ENCODE measurements at places on chromosomes 3 and 15.

- no peak for DNase-seq
Observed at GRCh38 chr15:44194323-44195150, 534 bp downstream of the FRMD5 start.

- DNase-seq, result no peak
Observed at GRCh38 chr3:183295211-183295610, 42.2 kb downstream of the B3GNT5 start.

DNA sequence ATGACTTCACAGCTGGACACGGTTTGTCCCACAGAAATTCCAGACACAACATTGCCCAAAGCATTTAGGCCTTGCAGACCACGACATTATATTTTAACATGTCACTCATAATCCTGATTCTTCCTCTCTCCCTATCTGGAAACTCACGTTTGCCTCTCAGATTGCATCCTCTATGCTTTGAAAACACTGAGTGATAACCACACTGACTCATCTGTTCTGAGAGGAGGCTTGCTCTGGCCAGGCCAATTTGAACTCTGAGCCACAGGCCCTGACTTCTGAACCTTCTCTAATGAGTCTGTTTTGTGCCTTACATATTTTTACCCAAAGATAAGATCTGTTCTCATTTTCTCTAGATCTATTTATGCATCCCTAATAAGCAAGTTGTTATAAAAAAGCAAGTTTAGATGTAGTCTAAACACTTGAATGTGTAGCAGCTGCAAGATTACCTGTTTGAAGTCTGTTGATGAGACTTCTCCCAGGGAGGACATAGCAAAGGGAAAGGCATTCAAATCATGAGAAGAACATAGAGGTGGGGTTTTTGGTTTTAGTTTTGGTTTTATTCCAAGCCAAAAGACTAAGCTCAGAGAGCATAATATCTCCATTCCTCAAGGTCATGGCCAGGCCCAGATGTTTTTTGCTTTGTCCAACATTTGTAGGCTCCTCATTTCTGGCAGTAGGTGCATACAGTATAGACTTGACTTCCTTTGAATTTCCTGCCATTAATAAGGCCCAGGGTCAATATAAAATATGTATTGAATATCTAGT, 234.4 kb upstream of the LRTM1 start:
- DNase-seq, result no peak

DNA sequence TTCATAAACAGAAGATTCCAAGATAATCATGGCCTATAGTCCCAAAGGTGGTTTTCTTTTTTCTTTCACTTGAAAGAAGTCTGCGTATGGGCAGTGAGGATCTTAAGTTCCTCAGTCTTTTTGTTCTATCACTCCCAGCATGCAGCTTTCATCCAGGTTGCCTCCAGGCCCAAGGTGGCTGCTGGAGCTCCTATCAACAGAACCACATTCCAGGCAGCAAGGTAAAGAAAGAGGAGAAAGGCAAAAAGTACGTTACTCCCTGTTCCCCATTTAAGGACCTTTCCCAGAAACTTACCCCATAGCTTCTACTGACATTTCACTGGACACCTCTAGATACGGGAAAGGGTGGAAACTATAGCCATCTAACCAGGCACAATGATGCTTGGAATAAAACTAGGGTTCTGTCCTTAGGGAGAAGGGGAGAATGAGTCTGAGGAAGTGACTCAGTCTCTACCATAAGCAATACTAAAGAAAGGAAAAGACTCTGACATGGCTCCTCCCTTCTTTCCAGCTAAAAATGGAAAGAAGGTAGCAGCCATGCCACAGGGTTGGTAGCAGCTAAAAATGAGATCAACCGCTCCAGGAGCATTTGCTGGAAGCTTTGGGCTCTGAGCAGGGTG, 313.9 kb upstream of the NR2E3 start:
- DNase-seq, result no peak

GRCh38 chr3:732326-732928, 360.4 kb upstream of the CNTN6 start:
- no peak for DNase-seq

DNA sequence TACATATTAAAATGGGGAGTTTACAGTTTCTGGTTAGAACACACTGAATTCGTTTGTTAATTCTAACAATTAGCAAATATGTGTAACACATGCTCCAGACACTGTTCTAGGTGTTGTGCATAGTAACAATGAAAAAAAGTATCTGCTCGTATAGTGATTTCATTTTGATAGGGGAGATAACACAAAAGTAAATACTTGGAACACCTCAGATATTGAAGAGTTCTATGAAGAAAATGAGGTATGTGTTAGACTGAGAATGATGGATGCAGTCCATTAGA, 6.8 kb upstream of the TMF1 start:
- DNase-seq, result no peak

DNA sequence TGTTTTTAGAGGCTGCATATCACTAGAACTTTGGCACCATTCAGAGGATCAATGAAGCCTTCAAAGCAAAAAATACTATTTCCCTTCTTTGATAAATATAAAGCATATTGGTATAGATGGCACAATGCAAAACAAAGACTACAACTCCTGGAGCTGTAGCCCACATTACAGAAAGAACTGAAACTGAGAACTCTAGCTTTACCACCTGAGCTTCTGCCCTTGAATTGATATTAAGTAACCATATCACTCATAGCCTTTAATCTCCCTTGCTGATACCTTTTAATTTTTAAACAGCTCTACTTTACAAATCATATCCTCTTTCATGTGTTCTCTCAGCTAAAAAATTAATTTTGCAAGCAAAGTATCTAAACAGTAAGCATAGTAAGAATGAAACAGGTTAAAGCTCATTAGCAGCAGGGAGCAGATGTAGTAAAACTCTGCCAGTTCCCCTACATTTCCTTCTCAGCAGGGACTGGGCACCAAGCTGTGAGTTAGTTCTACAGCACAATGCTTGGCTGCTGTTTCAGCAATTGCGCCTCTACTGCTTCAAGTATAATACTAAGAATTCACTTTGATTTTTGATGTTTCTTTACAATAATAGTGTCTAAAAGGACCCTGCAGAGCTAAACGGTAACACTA, 97.9 kb upstream of the NANOGP8 start:
- DNase-seq, result no peak

- no peak for DNase-seq
Observed at GRCh38 chr3:48410205-48411040, 19.5 kb downstream of the PLXNB1 start.

DNA sequence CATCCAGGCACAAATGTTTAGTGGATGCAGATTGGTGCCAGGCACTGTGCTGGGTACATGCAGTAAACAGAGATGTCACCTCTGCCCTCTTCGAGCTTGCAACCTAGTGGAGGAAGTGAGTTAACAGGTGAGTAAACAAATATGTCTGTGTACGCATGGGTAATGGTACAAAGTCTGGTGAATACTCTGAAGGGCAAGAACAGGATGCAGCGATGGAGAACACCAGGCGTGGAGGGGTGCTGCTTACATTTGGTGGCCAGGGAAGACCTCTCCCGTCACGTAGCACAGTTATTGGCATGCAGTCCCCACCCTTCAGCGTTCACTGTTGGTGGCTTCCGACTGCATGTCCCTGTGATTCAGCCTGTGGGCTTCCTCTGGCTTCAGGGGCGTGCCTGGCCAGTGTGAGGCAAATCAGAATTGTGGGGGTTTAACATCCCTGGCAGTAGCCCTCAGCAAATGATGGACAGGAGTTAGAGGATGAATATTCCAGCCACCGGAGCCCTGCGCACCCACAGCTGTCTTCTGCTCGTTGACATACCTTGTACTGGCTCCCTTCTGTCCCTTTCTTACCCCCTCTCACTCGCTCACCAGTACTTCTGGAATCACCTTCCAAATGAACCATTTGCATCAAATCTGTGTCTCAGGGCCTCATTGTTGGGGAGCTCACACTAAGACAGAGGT, 9.1 kb upstream of the HDAC11 start:
- DNase-seq, result no peak

DNA sequence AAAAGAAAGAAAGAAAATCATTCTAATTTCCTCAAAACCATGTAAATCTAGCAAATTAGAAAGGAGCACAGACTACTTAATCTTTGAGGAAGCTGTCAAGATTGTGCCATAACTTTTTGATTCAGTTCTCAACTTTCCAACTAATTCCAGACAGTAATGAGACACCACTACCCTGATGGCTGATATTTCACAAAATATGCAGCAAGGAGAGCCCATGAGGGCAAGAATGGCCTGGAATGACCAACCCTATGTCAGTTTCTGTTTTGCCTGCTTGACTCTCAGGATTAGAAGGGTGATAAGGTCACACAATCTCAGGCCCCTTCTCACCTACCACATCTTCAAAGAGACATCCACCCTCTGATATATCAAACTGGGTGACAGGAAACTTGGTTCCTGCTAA, 134.7 kb downstream of the MAGI1 start:
- no peak for DNase-seq

GRCh38 chr3:172915911-172916514, 165.5 kb downstream of the ECT2 start:
- no peak for DNase-seq

DNA sequence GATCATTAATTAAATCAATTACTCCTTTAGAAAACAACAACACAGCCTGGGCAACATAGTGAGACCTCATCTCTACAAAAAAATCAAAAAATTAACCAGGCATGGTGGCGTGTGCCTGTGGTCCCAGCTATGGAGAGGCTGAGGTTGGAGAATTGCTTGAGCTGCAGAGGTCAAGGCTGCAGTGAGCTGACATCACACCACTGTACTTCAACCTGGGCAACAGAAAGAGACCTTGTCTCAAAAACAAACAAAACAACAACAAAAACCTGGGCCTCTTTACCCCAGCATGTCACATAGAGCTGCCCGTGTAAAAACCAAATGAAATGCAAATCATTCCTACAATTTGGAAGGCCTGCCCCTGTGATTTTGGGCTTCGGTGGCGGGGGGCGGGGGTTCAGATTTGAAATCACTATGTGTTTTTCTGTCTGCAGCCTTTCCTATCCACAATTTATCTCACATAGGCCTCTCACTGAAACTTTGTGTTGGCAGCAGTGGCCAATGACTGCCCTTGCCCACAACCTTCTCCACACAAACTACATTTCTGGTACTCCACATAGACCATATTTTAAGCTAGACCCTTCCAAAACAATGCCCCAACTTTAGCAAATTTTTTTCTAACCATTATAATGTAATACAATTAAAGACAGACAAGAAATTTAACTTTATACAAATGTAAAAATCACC, 6.5 kb downstream of the ADAM10 start:
- DNase-seq, result no peak

- no peak for DNase-seq
Observed at GRCh38 chr3:196192524-196193051, 18.6 kb downstream of the ZDHHC19 start.

DNA sequence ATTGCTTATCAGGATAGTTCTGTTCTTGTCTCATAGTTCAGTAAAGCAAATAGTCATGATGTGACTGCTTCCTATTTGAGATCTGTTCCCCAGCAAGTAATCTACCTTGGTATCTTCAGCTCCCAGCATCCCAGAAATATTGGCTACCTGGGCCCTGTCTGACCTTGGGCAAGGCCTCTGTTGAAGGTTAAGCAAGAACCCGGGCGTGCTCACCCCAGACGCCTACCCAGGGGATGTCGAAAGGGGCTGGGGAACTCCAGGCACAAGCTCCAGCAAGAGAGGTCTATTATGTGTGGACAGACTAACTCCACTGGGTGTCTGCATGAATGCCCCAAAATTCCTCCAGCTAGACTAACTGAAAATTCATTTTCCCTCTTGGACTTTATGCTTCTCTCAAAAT, 37.3 kb upstream of the IGF1R start:
- DNase-seq, result no peak

- DNase-seq, result no peak
Observed at GRCh38 chr3:127158614-127159229, 34.2 kb upstream of the PRR23E start.

- DNase-seq, result no peak
Observed at GRCh38 chr15:90774731-90775514, 57.8 kb downstream of the BLM start.

- no peak for DNase-seq
Observed at GRCh38 chr3:11146773-11147660, 7.3 kb upstream of the HRH1 start.

- DNase-seq, result no peak
Observed at GRCh38 chr15:63246691-63247469, 30.5 kb upstream of the APH1B start.

- no peak for DNase-seq
Observed at GRCh38 chr3:54146506-54147239, 24.3 kb downstream of the CACNA2D3 start.

GRCh38 chr3:10815487-10815886, 541 bp upstream of the SLC6A11 start:
- no peak for DNase-seq

GRCh38 chr3:151439652-151440125, 21.2 kb downstream of the IGSF10 start:
- no peak for DNase-seq

- no peak for DNase-seq
Observed at GRCh38 chr15:101723171-101723873, 951 bp downstream of the TARS3 start.

DNA sequence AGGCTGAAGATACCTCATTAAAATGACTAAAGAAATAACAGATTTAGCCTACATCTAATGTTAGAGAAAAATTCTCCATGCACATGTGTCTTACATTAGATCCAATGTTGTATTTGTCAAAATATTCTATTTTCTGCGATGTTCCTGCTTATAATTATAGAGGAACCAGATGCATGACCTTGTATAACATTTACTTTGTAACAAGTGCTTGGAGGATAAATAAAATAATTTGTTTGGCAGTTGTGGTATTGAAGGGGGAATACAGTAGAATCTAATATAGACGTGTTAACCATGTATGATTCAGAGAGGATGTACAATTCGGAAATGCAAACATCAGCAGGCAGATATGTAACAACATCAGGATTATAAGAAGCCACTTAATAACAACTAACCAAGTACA, 922.2 kb downstream of the TUSC7 start:
- no peak for DNase-seq

DNA sequence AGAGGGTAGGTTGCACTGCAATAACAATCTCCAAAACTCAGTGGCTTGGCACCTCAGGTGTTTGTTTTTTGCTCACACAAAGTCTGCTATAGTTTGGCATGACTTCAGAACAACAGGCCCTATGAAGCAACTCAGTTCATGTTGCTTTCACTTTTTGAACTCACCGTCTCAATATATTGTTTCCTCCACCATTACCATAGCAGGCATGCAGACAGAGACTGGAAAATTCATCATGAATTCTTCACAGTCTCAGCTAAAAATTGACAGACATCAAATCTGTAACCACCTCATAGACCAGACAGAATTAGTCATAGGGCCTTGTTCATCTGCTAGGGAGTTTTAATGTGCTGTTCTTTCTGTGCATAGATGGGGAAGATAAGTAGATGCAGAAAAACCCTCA, 161.4 kb upstream of the POU1F1 start:
- DNase-seq, result no peak

GRCh38 chr3:130773366-130773765, 26.7 kb upstream of the PIK3R4 start:
- DNase-seq, result no peak

GRCh38 chr15:85607141-85607806, 187.5 kb downstream of the KLHL25 start:
- DNase-seq, result no peak
